ENCODE measurements at places on chromosomes 16 and 17. TPM values are rescaled to one million over a fixed set of nuclear protein-coding genes. Genes with fewer than 3 reads are reported as not detected.

Gene CTRB1
- total RNA-seq = not detected

Gene DNAH17
- total RNA-seq = not detected

Gene KDM6B
- total RNA-seq = 8.2 TPM

Gene SULT1A2
- 3.1 TPM for total RNA-seq

Gene DNASE1L2
- not detected for total RNA-seq

Gene PLD2
- total RNA-seq = 24.3 TPM

Gene ZNF23
- 2.4 TPM for total RNA-seq

Gene METRNL
- 19.7 TPM for total RNA-seq

Gene NXPH3
- total RNA-seq = 0.81 TPM

Gene ADAMTS18
- total RNA-seq = not detected

Gene CD300LB
- not detected for total RNA-seq

Gene CCL1
- not detected for total RNA-seq

Gene SOST
- total RNA-seq = not detected

Gene SULT1A1
- total RNA-seq = 35.3 TPM

Gene NAT9
- total RNA-seq = 23.5 TPM

Gene SLC5A10
- not detected for total RNA-seq

Gene ADAM11
- total RNA-seq = 0.15 TPM

Gene LGALS9B
- not detected for total RNA-seq

Gene UNC45B
- not detected for total RNA-seq

Gene WFDC1
- total RNA-seq = 0.10 TPM

Gene HEATR9
- not detected for total RNA-seq

Gene CDH1
- total RNA-seq = not detected

Gene NPTX1
- under 0.01 TPM for total RNA-seq

Gene HOXB5
- not detected for total RNA-seq

Gene EFCAB13
- total RNA-seq = 0.39 TPM

Gene GPR179
- total RNA-seq = not detected
